ENCODE measurements at places on chromosomes 2 and 18. TPM values are rescaled to one million over a fixed set of nuclear protein-coding genes. Genes with fewer than 3 reads are reported as not detected.

The LYPD6 gene
- 4.5 TPM for total RNA-seq

The EML6 gene
- under 0.01 TPM for total RNA-seq

The ASAP2 gene
- total RNA-seq: 17.8 TPM

The FAM110C gene
- not detected for total RNA-seq

The TTC32 gene
- 5.1 TPM for total RNA-seq

The ABHD1 gene
- total RNA-seq: not detected

The RAPH1 gene
- 6.2 TPM for total RNA-seq

The ALPP gene
- not detected for total RNA-seq

The SIX2 gene
- under 0.01 TPM for total RNA-seq

Measured in bronchus fibroblast of lung (primary cell).